Urothelium cell line (cell line): ENCODE measurements at places on chromosomes 4 and X.

GRCh38 chr4:38062776-38063097, 102.5 kb downstream of the PTTG2 start:
- DNase-seq = no peak

GRCh38 chr4:168480931-168481611, 779 bp upstream of the DDX60L start:
- DNase-seq = peak; percentile 62

- DNase-seq = no peak
Observed at GRCh38 chr4:178894126-178894525, 1451.9 kb upstream of the AGA start.

DNA sequence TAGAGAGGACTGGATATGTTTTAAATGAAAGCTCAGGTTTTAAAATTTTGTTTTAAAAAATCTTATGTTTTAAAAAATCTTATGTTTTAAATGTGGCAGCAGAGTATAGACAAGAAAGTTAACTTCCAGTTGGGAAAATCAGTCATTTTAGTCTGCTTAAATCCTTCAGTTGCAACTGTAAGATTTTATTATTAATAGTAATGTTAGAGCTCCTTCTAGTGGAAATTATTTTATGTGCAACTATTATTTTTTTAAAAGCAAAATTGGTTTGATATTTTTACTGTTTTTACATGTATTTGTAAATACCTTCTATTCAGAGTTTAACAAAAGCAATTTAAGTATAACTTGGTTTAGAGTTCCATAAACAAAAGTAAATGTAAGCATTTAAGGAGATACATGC, 8.5 kb upstream of the NUDT6 start:
- DNase-seq = no peak

DNA sequence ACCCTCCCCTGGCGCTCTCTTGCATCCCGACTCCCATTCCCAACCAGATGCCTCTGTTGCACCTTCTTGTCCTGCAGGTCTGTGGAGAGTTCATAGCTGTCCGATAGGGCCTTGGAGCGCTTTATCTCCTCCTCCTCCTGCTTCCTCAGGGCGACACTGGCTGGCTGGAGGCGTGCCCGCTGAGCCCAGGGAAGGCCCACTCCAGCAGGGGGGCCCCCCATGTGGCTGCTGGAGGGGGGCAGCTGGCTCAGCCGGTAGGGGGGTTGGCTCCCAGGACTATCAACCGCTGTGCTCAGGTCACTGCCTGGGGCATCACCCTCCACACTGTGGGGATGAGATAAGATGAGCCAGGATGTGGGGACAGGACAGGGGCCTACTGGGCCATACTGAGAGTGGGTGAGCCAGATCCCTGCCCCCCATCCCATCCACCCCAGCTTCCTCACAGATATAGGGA, 25.6 kb downstream of the IQSEC2 start:
- no peak for DNase-seq

DNA sequence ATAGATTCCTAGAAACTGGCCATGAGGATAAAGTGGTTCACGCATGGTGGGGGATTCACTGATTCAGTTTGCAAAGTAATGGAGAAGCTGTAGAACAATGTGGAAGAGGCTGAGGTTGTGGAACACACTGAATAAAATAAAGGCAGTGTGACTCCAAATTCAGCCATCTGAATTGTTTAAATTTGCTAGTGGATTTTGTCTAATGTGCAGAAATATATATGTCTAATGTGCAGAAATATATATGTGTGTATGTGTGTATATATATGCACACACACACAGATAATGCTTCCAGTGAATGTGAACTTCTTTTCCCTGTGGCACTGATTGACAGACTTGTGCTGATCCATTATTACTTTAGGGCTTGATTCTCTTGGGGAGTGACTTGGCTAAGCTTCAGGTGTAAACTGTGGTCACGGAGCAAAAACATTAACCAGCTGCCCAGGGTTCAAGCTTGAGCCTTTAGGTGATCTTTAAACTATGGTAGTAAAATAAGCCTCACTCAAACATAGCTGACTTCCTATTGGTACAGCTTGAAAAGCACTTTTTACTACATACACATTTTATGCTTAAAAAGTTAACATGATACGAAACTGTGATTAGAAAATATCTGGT, 3.5 kb downstream of the STBD1 start:
- no peak for DNase-seq

GRCh38 chrX:137172317-137172948, 138.6 kb upstream of the GPR101 start:
- no peak for DNase-seq

DNA sequence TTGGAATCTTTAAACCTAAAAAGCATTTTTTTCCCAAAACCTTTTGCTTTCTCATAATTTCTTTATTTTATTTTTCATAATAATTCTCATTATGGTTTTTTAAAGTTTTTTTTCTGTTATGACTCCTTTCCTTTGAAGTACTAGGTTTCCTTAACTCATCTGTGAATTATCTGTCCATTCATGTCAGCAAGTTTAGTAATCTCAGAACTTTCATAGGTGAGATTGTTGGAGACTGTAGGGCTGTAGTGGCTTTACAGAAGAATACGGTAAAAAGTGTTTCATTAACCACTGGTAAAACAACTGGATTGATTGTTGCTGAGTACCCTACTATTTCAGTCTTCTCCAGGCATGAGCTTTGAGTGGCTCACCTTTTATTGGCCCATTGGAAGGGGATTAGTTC, 361.7 kb upstream of the PPP1R2C start:
- no peak for DNase-seq

- DNase-seq = no peak
Observed at GRCh38 chr4:76904646-76905190, 6.8 kb upstream of the SOWAHB start.

DNA sequence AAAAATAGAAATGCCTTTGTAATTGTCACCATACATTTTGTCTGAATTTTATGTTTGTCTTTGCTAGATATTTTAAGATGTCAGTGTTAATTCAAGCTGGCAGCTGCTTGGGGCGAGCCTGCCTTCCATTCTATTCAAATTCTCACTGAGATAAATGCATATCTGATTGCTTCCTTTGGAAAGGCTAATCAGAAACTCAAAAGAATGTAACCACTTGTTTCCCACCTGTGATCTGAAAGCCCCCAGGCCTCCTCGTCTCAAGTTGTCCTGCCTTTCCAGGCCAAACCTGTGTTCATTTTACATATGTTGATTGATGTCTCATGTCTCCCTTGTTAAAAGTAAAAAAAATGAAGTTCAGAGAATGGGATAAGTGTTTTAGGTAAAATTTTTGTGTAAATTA, 318.7 kb upstream of the TECRL start:
- DNase-seq = no peak

GRCh38 chr4:183201331-183201730, 102.3 kb downstream of the WWC2 start:
- no peak for DNase-seq

DNA sequence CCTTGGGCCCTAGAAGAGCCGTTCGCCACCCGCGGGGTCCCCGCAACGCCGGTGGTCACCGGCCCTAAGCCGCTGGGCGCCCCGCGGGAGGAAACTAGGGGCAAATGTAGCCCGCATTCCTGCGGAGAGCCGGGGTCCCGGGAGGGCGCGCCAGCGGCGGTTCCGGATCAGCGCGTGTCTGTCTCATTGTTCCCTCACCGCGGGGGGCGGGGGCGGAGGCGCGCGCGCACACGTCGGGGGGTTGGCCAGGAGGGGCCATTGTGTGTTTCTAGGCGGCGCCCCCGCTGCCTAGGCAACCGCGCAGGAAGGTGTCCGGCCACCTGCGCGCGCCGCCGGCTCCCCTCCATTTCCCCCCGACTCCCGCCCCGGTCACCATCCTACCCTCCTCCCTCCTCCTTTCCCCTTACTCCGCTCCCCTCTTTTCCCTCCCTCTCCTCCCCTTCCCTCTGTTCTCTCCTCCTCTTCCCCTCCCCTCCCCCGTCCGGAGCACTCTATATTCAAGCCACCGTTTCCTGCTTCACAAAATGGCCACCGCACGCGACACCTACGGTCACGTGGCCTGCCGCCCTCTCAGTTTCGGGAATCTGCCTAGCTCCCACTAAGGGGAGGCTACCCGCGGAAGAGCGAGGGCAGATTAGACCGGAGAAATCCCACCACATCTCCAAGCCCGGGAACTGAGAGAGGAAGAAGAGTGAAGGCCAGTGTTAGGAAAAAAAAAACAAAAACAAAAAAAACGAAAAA, 789 bp upstream of the DDX3X start:
- peak; percentile 89 for DNase-seq

DNA sequence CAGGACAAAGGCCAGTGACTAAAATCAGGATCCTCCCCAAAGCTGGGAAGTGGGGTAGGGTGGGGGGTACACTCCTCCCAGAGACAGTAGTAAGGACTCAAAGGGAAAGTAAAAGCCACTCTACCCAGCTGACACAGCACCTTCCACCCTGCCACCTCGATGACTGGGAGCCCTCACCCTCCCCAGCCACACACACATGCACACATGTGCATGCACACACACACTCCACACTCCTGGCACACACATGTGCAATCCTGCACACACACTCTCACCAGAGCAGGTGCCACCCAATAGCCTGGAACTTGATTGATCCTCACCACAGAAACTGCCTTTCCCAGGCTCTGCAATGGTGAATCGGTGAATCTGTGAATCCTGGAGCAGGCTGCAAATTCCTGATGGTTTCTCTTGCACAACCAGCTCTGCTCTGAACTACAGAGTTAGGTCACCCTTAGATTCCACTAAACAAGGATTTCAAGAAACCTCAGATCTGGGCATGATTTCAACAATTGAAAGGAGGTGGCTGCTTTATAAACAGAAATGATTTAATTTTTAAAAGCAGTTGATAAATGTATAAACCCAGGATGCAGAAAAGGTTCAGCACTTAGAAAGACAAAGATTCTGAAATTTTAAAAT, 21.5 kb downstream of the AMOT start:
- no peak for DNase-seq

DNA sequence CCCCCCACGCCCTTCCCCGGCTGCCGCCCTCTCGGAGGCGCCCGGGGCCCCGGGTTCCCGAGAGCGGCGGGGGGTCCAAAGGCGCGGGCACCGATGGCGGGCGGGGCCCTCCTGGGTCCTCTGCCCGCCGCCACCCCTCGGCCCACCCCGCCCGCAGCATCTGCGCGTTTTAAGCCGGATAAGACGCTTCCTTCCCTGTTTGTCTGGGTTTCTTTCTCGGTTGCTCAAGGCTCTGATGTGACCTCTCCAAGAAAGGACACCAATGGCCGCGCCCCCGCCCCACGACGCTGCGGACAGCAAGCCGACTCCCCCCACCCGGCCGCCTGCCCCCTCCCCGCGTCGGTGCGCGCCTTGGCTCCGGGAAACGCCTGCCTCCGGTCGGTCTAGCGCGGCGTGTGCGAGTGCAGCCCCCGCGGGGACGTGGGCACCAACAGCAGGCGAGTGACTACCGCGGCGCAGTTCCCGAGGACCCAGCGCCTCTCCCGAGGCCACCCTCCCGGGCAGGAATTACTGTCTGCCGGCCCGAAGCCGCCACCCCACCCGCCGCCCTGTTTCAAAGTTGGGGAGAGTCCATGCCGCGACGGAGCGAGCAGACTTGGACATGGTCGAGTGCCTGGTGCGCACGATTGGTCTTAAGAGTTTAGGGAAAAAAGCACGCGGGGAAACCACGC, 21.1 kb upstream of the HMX1 start:
- DNase-seq = no peak

- DNase-seq = no peak
Observed at GRCh38 chrX:49925176-49925575, 2.8 kb downstream of the CLCN5 start.

- DNase-seq = no peak
Observed at GRCh38 chrX:51905711-51906110, 12.3 kb downstream of the MAGED1 start.

GRCh38 chrX:12223650-12224049, 85.4 kb downstream of the FRMPD4 start:
- DNase-seq = no peak

GRCh38 chr4:42391981-42392380, 5.3 kb upstream of the SHISA3 start:
- DNase-seq = no peak

DNA sequence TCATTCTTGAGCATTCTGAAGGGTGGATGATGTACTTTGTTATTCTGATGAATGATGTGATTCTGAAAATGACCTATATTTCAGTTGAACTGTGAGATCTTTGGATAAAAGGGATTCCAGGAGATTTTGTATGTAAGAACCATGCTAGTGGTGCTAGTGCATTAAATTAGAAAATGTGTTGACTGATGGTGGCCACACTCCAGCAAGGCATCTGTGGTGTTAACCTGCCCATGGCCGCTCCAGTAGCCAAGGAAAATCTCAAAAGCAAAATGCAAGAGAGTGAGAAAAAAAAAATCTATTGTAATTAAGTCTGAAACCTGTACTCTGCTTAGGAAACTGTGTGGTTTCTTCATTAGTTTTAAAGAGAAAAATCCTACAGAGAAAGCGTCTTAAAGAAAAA, 93.5 kb downstream of the WWC2 start:
- no peak for DNase-seq

GRCh38 chr4:27008679-27009078, 148.0 kb downstream of the STIM2 start:
- DNase-seq = no peak

DNA sequence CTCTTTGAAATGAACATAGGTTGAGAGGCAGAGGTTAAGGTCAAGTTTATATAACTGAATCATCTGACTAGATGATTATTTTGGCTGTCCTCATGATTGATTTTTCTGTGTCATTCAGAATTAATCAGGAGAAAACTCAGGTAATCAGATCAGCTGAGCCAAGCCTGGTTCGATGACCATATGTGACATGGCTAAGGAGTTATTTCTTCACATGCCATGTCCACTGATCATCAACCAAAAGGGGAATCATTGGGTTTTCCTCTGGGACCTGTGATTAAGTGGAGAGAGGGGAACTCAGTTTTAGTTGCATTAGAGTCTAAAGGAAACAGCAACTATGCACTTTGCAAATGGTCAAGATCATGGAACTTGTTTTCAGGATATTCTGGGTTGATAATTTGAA, 20.3 kb upstream of the PACRGL start:
- DNase-seq = no peak

DNA sequence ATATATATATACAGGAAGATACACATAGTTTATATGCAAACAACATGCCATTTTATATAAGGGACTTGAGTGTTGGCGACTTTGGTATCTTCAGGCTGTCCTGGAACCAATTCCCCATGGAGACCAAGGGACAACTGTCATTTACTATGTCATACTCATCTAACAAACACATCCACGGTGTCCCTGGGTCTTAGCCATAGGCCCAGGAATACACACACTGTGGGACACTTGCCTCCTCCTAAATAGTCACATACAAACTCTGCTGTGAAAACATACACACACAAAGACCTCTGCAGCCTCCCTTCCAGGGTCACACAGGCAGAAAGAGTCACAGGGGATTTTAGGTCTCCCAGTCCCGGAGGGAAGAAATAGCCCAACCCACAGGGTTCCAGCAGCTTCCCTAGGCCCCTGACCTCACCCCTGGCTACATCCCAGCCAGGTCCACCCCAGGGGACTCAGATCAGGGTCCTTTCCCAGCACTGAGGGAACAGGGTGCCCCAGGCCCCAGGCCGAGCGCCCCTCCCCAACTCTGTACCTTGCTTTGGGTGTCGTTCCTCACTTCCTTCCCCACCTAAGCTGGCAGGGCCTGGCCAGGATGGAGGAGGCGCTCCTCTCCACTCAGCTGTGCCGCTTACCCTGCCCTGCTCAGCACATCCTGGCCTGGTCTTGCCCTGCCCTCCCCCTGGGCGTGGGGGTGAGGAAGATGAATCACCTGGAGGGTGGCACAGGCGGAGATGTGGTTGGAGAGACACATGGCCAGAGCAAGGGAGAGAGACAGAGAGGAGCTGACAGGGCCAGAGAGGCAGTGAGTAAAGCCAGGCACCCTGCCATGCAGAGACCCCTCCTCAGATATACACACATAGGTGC, 21.8 kb downstream of the FGD1 start:
- DNase-seq = peak; percentile 63

- no peak for DNase-seq
Observed at GRCh38 chrX:19960913-19961312, 29.9 kb downstream of the BCLAF3 start.

- no peak for DNase-seq
Observed at GRCh38 chr4:33959519-33959918, 2284.8 kb downstream of the ARAP2 start.
